ENCODE measurements at places on chromosomes 13 and 19.

DNA sequence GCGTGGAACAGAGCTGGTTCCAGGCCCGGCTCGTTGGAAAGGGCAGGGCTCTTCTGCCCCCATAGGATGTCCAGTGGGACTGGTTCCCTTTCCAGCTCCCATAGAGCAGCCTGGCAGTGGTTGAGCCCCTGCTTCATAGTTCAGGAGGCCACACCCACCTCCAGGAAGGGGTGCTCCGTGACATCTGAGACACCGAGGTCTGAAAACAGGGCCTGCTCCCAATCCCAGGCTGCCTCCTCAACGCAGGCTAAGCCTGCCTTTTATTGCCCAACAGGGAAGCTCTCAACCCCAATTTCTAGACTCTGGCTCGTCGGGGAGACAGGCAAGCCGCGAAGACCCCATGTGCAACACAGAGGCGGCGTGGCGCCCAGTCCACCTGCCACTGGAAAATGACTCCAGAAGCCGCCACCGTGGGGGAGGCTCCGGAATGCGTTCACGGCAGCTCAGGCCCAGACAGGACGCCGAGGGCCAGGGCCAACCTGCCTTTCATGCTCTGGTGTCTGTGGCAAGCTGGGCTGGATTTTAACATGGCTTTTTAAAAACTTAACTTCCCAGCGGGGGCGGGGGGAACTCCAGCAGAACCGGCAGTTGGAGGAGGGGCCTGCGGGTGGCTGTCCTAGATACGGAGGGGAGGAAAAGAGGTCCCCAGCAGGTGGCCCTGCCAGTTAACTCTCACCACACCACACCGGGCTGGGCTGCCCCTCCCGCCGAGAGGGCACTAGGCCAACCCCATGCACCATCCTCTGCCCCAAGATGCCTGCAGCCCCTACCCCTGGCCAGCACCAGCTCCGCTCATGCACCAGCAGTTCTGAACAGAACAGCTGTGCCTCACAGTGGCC is 17.9 kb upstream of the TINCR start:
- DNase-seq, result peak; percentile 7

- DNase-seq, result no peak
Observed at GRCh38 chr19:7262470-7262869, 31.7 kb downstream of the INSR start.

GRCh38 chr19:3098515-3099346 is 4.6 kb downstream of the GNA11 start:
- no peak for DNase-seq

GRCh38 chr13:45733361-45733760 is 31.2 kb downstream of the CBY2 start:
- no peak for DNase-seq

Measured in activated CD8-positive, alpha-beta memory T cell treated with anti-CD3 and anti-CD28 coated beads for 1 hour (primary cell).